ENCODE measurements at places on chromosomes 5 and 9. TPM values are rescaled to one million over a fixed set of nuclear protein-coding genes. Genes with fewer than 3 reads are reported as not detected.

DNA sequence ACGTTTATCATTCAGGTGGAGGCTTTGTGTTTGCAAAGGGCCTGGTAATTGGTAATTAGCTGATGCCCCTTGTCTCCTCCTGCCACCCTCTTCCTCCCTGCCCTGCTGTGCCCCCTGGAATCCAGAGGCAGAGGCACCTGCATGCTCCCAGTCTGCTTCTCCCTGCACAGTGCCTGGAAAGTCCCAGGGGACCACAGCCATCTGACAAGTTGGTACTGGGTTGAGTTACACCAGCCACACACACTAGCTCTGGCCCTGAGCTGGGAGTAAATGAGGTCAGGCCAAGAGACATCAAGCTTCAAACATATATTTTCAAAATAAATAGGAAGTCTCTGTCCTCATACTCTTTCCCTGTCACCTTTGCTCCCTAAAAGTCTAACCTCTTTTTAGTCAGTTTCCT lies 56.3 kb downstream of the INSYN2B start:
- DNase-seq: no peak

- DNase-seq: peak; percentile 53
These were observed 23.8 kb downstream of the KLF4 start for GRCh38 chr9:107465467-107466451.

- DNase-seq: no peak
These were observed 7.2 kb upstream of the TXNDC8 start for GRCh38 chr9:110344821-110345220.

DMRT3 gene
- not detected for total RNA-seq

GRCh38 chr5:168819004-168819621 lies 239.9 kb upstream of the PANK3 start:
- DNase-seq: peak; percentile 49

GRCh38 chr9:14993061-14993800 lies 83.0 kb upstream of the FREM1 start:
- DNase-seq: peak; percentile 59

GRCh38 chr5:144538845-144539244 lies 368.2 kb downstream of the KCTD16 start:
- DNase-seq: no peak

Data from left lobe of liver (tissue), 2 donors.